Activated T-helper 1 cell treated with anti-CD3 and anti-CD28 coated beads, Interleukin-2, amount 50 U/mL, for 16 hours (primary cell): ENCODE measurements at places on chromosomes 6 and 20.

- DNase-seq = no peak
These were observed 219.8 kb downstream of the LAMA2 start for GRCh38 chr6:129102741-129103140.

DNA sequence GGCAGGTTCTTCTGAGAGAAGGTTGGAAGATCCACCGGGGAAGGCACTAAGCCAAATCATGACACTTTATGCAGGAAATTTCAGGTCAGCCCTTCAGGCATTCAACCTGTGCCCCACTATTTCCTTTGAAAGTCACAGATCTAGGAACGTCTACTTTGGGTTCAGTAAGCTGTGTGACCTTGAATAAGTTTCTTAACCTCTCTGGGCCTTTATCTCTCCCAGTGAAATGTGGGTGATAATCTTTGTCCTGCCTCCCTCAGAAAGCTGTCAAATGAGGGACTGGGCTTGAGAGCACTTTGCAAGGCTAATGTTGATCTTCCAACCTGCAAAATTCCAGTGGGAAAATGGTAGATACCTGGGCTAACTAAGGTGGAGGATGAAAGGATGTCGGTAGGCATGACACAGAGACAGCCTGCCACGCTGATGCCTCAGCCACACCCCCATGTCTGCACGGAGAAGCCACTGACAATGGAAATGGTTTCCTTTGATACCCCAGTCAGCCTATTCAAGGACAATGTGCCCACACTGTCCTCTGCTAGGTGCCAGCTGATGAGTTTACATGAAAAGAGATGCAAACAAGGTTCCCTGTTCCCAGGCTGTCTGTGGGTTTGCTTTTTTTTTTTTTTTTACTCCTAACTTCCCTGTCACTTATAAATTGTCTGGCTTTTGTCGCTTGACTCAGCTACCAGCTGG lies 9.3 kb downstream of the BNIP5 start:
- no peak for DNase-seq

- DNase-seq = no peak
These were observed 477.3 kb downstream of the PREX1 start for GRCh38 chr20:48350313-48350988.

GRCh38 chr6:135675862-135676261 lies 175.6 kb upstream of the PDE7B start:
- no peak for DNase-seq

GRCh38 chr6:155915651-155916050 lies 460.0 kb upstream of the NOX3 start:
- DNase-seq = no peak

- no peak for DNase-seq
These were observed 251.1 kb downstream of the PTPRT start for GRCh38 chr20:42938441-42939205.

- DNase-seq = no peak
These were observed 138.3 kb upstream of the INSM1 start for GRCh38 chr20:20229595-20229994.

DNA sequence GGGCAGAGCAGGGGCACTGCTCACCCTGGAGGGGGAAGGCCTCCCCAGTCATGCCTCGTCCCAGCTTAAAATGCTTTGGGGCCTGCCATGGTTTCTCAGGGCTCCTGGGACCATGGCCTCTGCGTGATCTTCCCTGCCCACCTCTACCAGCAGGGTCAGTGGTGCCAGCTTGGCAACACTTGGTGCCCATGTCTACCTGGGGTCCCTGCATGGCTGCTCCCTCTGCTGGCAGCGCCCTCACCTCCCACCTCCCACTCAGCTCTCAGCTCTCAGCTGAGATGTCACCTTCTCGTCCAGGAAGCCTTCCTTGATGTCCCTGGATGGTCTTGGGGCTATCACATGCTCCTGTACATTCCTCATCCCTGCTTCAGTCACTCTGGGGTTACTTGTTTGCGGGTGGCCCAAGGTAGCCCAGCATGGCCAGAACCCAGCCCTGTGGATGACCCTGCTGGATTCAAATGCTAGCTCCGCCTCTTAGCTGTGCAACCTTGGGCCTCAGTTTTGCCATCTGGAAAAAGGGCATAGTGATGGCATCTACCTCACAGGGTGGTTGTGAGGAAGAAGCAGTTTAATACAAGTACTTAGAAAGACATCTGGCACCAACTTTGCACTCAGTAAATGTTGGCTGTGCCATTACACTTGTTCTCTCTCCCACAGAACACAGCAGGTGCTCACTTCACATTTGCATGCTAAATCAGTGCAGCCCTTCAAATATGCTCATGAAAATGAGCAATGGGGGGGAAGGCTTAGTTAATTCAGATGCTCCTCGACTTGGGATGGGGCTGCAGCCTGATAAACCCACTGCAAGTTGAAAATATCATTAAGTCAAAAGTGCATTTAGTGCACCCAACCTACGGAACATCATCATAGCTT lies 53.5 kb upstream of the PTPN1 start:
- no peak for DNase-seq

- no peak for DNase-seq
These were observed 292.6 kb upstream of the PREP start for GRCh38 chr6:105695461-105695860.

- DNase-seq = no peak
These were observed 85.2 kb upstream of the ANKEF1 start for GRCh38 chr20:9949563-9949962.

- DNase-seq = no peak
These were observed 81.0 kb upstream of the FLRT3 start for GRCh38 chr20:14418376-14418775.

GRCh38 chr6:41335943-41336342 lies 535 bp downstream of the NCR2 start:
- no peak for DNase-seq

DNA sequence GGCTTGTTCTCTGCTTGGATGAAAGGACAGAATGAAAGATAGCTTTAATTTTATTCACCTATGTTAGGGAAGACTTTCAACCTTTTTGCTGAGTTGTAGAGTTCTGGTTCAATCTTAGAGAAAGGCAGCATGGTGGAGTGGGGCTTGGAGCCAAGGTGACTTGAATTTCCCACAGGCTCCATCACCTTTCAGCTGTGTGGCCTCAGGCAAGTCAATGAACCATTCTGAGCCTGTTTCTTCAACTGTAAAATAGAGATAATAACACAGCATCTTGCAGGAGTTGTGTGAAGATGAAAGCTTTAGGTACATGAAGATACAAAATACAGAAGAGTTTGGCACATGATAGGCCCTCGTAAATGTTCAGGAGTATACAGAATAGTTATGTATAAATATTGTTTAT lies 19.1 kb upstream of the DTNBP1 start:
- DNase-seq = no peak

GRCh38 chr20:36113566-36114250 lies 40.8 kb upstream of the EPB41L1 start:
- no peak for DNase-seq

- DNase-seq = no peak
These were observed 89.0 kb downstream of the NRSN1 start for GRCh38 chr6:24214984-24215383.

- no peak for DNase-seq
These were observed 80.3 kb downstream of the GJA1 start for GRCh38 chr6:121515630-121516265.

DNA sequence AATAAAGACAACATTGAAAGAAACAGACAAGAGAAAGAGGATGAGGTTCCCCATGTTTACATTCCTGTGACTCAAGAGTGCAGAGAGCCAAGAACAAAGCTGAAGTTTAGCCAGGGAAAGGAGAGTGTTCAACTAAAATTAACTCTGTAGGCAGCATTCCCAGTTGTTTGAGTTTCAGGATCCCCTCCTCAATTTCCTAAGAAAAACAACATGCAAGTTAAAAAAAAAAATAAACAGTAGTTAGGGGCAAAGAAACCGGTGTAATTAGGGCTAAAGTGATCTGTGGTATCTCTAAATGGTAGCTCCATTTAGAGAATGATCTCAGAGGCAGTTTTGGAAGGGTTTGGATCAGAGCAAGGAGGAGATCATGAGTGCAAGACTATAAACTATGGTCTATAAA lies 30.9 kb upstream of the RAB23 start:
- no peak for DNase-seq

- DNase-seq = no peak
These were observed 59.5 kb downstream of the MANEA start for GRCh38 chr6:95636552-95637431.

- DNase-seq = no peak
These were observed 105.9 kb upstream of the MAP7 start for GRCh38 chr6:136656121-136656520.

DNA sequence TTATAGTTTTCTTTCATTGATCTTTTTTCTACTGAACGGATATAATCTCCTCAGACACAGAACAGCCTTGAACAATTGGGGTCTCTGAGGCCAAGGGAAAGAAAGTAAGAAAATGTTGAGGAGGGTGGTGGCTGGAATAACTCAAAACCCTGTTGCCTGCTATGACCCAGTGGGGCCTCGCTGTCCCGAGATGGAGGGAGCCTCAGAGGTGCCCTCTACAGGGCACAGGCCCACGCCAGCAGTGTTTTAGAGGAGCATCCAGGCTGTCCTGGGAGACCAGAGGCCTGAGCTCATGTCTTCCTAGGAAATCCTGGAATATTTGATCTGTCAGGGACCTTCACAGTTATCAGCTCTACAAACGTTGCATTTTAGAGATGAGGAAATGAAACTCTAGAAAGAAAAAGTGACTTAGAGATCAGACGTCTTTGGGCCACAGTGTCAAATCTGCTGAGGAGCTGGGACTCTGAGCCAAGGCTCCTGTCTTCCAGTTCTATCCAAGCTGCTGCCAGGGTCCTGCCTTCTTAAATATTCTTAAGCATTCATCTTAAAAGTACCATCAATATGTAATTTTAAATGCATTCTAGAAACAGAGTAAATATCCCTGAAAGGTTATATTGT lies 26.3 kb downstream of the ALDH5A1 start:
- DNase-seq = no peak

- no peak for DNase-seq
These were observed 8.2 kb downstream of the ATP9A start for GRCh38 chr20:51759769-51760510.

DNA sequence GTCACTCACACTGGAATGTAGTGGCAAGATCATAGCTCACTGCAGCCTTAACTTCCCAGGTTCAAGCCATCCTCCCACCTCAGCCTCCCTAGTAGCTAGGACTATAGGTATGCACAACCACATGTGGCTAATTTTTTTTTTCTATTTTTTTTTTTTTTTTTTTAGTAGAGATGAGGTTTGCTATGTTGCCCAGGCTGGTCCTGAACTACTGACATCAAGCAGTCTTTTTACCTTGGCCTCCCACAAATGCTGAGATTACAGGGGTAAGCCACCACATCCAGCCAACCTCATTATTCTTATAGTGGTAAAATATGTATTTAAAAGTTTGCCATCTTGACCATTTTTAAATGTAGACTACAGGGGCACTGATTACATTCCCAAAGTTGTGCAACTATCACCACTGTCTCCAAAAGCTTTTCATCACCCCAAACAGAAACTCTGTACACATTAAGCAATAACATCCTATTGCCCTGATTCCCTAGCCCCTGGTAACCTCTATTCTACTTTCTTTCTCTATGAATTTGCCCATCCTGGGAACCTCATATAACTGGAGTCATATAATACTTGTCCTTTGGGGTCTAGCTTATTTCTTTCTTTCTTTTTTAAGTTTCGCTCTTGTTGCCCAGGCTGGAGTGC lies 268.0 kb upstream of the JARID2 start:
- no peak for DNase-seq

DNA sequence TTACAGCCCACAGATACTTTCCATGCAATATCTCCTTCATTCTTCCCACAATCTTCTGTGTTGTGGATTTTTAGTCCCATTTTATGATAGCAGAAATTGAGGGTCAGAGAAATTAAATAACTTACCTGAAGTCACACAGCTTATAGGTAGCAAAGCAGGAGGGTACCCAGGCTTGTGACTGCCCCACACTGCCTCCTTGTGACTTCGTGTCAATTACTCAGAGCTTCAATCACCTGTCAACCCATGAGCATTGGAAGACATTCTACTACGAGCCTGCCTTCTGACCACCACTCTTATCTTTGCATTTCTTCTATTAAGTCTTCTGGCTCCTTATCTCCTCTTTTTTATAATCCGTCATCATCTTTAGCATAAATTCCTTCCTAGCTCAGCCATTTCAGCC lies 71.6 kb upstream of the NRSN1 start:
- DNase-seq = no peak

GRCh38 chr20:32967961-32968457 lies 36.2 kb downstream of the SUN5 start:
- DNase-seq = no peak

- no peak for DNase-seq
These were observed 66.1 kb downstream of the SYNJ2 start for GRCh38 chr6:158047563-158048323.

GRCh38 chr6:21946298-21946783 lies 350.5 kb downstream of the PRL start:
- no peak for DNase-seq

DNA sequence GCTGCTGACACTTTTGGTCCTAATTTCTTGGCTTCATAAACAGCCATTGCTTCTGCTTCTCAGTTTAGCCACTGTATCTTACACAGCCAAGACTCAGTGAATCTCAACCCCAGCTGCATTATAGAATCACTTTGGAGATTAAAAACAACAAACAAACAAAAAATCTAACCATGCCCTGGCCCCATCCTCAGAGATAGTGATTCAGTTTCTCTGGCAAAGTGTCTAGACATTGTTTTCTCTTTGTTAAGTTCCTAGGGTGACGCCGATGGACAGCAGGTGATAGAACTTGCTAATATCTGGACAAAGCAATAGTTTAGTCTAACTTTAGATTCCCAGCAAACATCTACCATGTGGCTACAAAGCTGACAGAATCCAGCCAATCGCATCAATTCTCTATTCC lies 2.9 kb downstream of the ADGRF5 start:
- DNase-seq = no peak

- DNase-seq = peak; percentile 46
These were observed 176.7 kb downstream of the HACE1 start for GRCh38 chr6:104682722-104683643.

DNA sequence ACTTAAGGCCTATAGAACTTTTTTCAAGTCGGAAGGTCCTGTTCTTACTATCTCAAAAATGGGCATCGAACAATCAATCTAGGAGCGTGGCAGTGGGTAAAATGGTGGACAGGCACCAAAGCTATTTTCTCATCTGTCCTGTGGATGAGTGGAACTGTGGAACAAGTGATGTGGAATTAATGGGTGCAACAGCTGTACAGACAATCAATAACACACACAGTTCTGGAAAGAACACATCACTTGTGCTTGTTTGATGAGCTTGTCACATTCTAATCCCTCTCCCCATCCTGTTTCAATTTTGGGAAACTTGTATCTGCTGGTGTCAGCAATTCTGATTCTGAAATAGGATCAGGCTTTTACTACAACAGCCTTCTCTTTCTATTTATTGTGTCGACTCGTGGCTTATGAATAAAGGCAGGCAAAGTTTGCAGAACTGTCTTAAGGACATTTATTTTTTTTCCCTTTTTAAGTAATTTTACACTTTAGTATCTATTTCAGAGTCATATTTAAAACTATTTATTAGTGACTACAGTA lies 11.5 kb downstream of the RBM24 start:
- no peak for DNase-seq

GRCh38 chr6:163529605-163530004 lies 115.1 kb downstream of the QKI start:
- DNase-seq = no peak

DNA sequence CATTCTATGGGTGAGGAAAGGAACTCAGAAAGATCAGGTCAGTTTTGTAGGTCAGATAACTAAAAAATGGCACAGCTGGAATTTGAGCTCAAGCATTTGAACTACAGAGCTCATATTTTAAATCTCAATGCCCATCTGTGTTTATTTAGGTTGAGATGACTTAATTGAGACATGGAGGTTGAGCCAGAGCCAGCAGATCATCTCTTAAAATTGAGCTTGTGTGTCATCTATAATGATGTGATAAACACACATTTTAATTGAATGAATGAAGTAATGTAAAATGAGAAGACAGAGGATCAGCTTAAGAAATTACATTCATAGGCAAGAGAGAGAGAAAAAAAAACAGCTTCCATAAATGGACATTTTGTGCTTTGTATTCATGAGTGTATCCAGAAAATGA lies 3.7 kb downstream of the MANEA start:
- DNase-seq = no peak
